ENCODE measurements at places on chromosomes 3 and 15.

DNA sequence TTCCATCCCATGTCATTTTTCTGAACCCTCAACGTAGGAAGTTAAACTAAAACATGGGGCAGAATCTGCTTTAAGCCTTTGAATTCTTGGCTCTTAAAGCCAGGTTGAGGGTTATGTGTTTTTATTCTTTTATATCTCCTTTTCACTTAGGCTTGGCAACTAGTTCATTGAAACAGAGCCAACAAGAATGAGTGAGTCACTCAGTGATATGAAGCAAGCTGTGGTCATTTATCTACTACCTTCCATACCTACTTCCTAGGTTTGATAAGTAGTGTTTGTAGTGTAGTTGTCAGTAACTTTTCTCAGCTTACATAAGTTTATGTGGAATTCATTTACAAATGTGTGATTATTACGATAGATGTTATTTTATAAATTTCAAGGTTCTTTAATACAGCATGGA lies 67.4 kb downstream of the SNRPN start:
- no peak overlapping the region for H3K27ac ChIP-seq
- no peaks in the 10 kb centered on the region for H3K4me1 ChIP-seq
- no peak for DNase-seq
- no peaks in the 10 kb centered on the region for H3K27me3 ChIP-seq
- H3K36me3 ChIP-seq = peaks cover 58% of the 10 kb centered on the region
- no peak overlapping the region for H3K4me3 ChIP-seq

- no peak overlapping the region for H3K27ac ChIP-seq
- no peak for DNase-seq
- H3K4me1 ChIP-seq = no peaks in the 10 kb centered on the region
- no peaks in the 10 kb centered on the region for H3K36me3 ChIP-seq
- H3K4me3 ChIP-seq = no peak overlapping the region
These were observed 778.5 kb downstream of the NTRK3 start for GRCh38 chr15:87477737-87478686.

- no peaks in the 10 kb centered on the region for H3K27me3 ChIP-seq
- DNase-seq = no peak
- no peak overlapping the region for H3K4me3 ChIP-seq
- H3K4me1 ChIP-seq = no peaks in the 10 kb centered on the region
These were observed 42.6 kb downstream of the KLHL25 start for GRCh38 chr15:85752124-85752475.

DNA sequence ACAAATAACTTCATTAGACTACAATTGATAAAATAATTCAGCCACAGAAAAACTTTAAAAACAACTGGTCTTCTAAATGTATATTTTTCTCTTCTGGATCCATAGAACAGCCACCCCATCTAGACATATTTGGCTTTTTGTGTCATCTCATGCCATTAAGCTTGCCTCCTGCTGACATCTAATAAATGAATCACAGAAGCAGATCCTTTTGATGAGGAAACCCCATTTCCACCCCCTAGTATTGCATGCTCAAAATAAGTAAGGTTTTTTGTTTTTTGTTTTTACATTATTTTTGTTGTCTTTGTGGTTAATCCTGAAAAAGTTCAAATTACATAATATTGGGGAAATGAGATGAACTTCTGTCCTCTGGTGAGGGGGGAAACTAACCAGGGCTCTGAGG lies 94.8 kb downstream of the DUT start:
- no peaks in the 10 kb centered on the region for H3K4me1 ChIP-seq
- H3K4me3 ChIP-seq = no peak overlapping the region
- H3K27me3 ChIP-seq = no peaks in the 10 kb centered on the region
- no peaks in the 10 kb centered on the region for H3K36me3 ChIP-seq
- no peak for DNase-seq

- no peak overlapping the region for H3K4me3 ChIP-seq
- H3K27ac ChIP-seq = no peak overlapping the region
- H3K4me1 ChIP-seq = peaks cover 4% of the 10 kb centered on the region
These were observed 19.2 kb downstream of the EXOSC7 start for GRCh38 chr3:44995142-44995770.

GRCh38 chr15:101178931-101179330 lies 72.9 kb downstream of the CHSY1 start:
- no peak for DNase-seq
- no peak overlapping the region for H3K4me3 ChIP-seq
- H3K27me3 ChIP-seq = no peaks in the 10 kb centered on the region
- no peak overlapping the region for H3K27ac ChIP-seq
- H3K36me3 ChIP-seq = peaks cover 57% of the 10 kb centered on the region

DNA sequence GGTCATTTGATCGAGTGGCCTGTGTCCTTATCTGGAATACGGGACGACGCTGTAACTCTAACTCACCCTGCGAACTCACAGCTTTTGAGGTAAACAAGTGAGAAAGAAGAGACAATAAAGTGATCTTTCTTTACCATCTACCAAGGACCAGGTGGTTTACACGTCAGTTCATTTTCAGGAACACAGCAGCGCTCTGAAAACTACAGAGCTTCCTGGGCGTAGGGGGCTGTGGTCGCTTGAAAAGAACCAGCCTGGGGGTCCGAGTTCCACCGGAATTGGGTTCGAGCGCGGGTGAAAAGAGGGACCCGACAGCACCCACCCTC lies 357 bp downstream of the KIAA1143 start:
- H3K36me3 ChIP-seq = peaks cover 32% of the 10 kb centered on the region
- peak overlapping the region; percentile 85 for H3K27ac ChIP-seq
- no peak for DNase-seq
- H3K27me3 ChIP-seq = no peaks in the 10 kb centered on the region
- peaks cover 25% of the 10 kb centered on the region for H3K4me1 ChIP-seq

DNA sequence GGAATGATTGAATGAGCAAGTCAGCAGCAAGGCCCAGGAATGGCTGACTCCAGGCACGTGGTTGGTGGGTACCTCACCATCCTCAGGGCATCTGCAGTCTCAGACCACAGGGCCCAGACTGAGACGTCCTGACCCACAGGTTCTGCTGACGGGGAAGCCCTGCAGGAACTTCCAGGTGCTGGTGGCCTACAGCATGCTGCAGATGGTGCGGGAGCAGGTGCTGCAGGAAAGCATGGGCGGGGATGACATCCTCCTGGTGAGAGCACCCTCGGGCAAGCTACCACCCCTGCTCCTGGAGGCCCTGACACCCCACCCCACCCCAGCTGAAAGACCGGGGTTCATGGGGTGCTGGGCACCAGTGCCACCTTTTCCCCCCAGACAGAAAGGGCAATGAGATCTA lies 14.1 kb downstream of the TBC1D21 start:
- DNase-seq = no peak
- no peak overlapping the region for H3K4me3 ChIP-seq
- H3K4me1 ChIP-seq = no peaks in the 10 kb centered on the region
- H3K27ac ChIP-seq = no peak overlapping the region

GRCh38 chr3:60269377-60269776 lies 981.9 kb downstream of the FHIT start:
- no peak overlapping the region for H3K4me3 ChIP-seq
- no peak overlapping the region for H3K27ac ChIP-seq
- no peak for DNase-seq

DNA sequence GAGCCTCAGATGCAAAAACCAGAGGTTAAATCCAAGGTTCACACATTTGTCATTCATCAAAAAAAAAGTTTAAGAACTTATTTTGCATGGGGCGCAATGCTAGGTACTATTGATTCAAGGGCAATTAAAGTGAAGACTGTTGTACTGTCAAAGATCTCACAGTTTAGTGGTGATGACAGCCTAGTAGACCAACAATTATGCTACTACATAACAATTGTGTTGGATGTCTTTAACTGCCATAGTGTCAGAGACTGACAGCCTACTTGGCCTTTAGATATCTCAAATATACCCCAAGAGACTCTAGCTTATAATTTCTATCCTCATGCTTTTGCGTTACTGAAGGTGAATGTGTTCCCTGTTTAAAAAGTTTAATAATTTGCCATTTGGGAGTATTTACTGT lies 72.1 kb upstream of the PHLDB2 start:
- H3K27ac ChIP-seq = no peak overlapping the region
- DNase-seq = no peak
- H3K4me3 ChIP-seq = no peak overlapping the region
- no peaks in the 10 kb centered on the region for H3K36me3 ChIP-seq
- no peaks in the 10 kb centered on the region for H3K27me3 ChIP-seq

DNA sequence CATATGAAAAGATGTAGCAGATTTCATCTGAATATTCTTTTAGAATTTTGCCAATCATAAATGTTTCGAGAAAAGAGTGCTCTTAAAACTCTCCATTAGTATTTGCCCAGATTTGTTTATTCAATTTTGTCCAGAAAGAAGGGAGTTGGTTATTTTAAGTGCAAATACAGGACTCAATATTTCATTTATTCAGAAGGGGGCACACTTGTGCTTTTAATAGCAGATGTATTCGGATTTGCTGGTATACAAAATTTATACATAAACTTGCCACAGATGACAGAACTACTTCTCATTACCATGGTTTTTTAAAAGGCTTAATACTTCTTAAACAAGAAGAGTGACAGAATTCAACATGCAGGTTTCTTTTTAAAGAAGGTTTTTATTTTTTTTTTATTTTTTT lies 69.8 kb upstream of the GRM7 start:
- no peaks in the 10 kb centered on the region for H3K4me1 ChIP-seq
- H3K27me3 ChIP-seq = no peaks in the 10 kb centered on the region
- DNase-seq = no peak
- H3K36me3 ChIP-seq = no peaks in the 10 kb centered on the region

- no peaks in the 10 kb centered on the region for H3K4me1 ChIP-seq
- no peak overlapping the region for H3K4me3 ChIP-seq
- peaks cover 41% of the 10 kb centered on the region for H3K36me3 ChIP-seq
These were observed 48.5 kb downstream of the SATB1 start for GRCh38 chr3:18376682-18377081.

DNA sequence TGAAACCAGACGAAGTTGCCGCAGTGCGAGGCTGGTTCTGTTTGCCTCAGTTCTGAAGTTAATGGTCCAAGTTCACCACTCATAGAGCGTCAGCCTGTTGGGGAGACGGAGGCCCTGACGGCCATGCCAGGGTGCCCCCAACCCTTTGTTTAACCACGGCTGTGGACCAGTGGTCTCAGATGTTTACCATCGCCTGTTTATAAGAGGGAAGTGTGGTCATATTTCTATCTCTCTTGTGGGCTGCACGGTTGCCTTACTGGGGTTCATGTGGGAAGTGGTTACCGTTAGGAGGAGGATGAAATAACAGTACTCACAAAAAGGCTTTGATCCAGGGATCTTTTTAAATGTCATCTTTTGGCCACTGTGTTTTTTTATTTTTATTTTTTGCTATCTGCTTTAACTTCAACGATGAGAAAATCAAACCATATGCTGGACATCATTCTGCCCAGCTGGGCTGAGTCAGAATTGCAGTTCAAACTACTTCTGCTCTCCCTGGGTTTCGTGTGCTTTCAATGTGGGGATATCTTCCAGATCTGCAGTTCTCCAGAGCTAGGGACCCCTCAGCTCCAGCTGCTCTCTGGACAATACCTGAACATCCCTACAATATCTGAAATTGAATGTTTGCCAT lies 17.8 kb downstream of the SMAD3 start:
- H3K4me1 ChIP-seq = peaks cover 99% of the 10 kb centered on the region
- H3K36me3 ChIP-seq = peaks cover 30% of the 10 kb centered on the region
- peak overlapping the region; percentile 77 for H3K4me3 ChIP-seq
- DNase-seq = no peak

GRCh38 chr3:46141813-46142212 lies 66.3 kb downstream of the CCR1 start:
- no peak overlapping the region for H3K4me3 ChIP-seq
- H3K27me3 ChIP-seq = no peaks in the 10 kb centered on the region
- DNase-seq = no peak
- H3K27ac ChIP-seq = no peak overlapping the region
- peaks cover 8% of the 10 kb centered on the region for H3K4me1 ChIP-seq
- H3K36me3 ChIP-seq = no peaks in the 10 kb centered on the region

DNA sequence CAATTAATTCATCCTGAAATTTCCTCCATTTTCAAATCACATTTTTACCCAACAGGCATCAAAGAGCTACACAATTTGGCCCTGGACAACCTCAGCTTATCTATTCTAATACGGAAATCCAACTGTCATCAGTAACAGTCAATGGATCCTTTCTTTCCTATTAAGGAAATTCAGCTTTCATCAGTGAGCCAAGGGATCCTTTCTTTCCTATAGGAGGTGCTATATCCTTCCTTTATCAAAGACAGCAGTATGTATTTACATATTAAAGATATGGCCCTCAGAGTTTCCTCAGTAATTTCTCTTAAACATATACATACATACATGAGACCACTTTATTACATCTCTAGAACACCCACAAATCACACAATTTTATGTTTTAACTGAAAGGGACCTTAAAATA lies 10.1 kb downstream of the DHX36 start:
- H3K4me1 ChIP-seq = no peaks in the 10 kb centered on the region
- H3K27me3 ChIP-seq = no peaks in the 10 kb centered on the region
- H3K27ac ChIP-seq = no peak overlapping the region
- peaks cover 65% of the 10 kb centered on the region for H3K36me3 ChIP-seq

DNA sequence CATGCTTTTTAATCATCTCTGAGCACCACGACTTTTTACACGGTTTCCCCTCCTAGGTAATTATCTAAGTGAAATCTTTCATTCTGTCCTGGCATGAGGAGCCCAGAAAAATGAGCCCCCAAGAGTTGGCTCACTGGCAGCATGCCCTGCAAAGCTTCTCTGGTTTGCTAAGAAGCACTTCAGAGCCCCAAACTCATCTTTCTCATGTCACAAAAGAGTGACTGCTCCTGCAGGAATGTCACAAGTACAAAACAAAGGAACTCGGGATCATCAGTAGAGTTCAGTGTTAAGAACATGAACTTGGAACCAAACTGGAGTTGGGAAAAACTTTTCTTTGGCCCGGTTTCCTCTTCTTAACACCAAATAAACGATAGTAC lies 123.9 kb downstream of the FOXB1 start:
- no peaks in the 10 kb centered on the region for H3K36me3 ChIP-seq
- peak overlapping the region; percentile 85 for H3K27ac ChIP-seq
- peaks cover 21% of the 10 kb centered on the region for H3K4me1 ChIP-seq
- H3K4me3 ChIP-seq = peak overlapping the region; percentile 89
- peaks cover 3% of the 10 kb centered on the region for H3K27me3 ChIP-seq
- DNase-seq = no peak

GRCh38 chr3:63966007-63966406 lies 53.8 kb upstream of the SCAANT1 start:
- DNase-seq = no peak
- H3K4me3 ChIP-seq = no peak overlapping the region
- H3K27ac ChIP-seq = no peak overlapping the region
- peaks cover 5% of the 10 kb centered on the region for H3K36me3 ChIP-seq

DNA sequence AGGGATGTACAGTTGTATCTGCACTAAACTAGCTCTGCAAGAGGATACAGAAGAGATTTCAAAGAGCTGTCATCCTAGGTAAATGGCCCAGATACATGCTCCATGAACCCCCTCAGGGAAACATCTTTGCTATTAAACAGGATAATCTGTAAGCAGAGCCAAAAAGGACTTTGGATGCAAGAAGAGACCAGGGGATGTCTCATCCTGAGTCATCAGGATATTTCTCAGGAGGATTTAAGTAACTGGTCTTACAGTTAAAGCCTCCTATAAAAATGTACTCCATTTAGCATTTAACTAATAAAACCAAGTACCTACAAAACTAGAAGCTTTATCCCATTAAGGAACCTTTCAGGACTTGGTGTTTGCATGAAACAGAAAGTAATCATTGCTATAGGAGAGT lies 48.2 kb upstream of the PHLDB2 start:
- DNase-seq = no peak
- H3K27ac ChIP-seq = no peak overlapping the region
- H3K36me3 ChIP-seq = no peaks in the 10 kb centered on the region
- no peaks in the 10 kb centered on the region for H3K4me1 ChIP-seq
- H3K27me3 ChIP-seq = no peaks in the 10 kb centered on the region
- no peak overlapping the region for H3K4me3 ChIP-seq

GRCh38 chr15:42068601-42069000 lies 25.8 kb downstream of the PLA2G4D start:
- H3K4me3 ChIP-seq = no peak overlapping the region
- peaks cover 17% of the 10 kb centered on the region for H3K27me3 ChIP-seq
- no peak for DNase-seq
- H3K36me3 ChIP-seq = no peaks in the 10 kb centered on the region
- H3K27ac ChIP-seq = no peak overlapping the region
